ENCODE measurements at places on chromosomes 12 and 14. TPM values are rescaled to one million over a fixed set of nuclear protein-coding genes. Genes with fewer than 3 reads are reported as not detected.

The VRTN gene
- polyA plus RNA-seq = not detected

The BLTP3B gene
- 23.7 TPM for polyA plus RNA-seq

The SALL2 gene
- polyA plus RNA-seq = 65.4 TPM

The PRH1 gene
- 15.9 TPM for polyA plus RNA-seq

The TC2N gene
- polyA plus RNA-seq = 10.5 TPM

The MYF5 gene
- polyA plus RNA-seq = 0.14 TPM

The FRMD6 gene
- 17.7 TPM for polyA plus RNA-seq

- no peak for DNase-seq
These were observed 76.5 kb downstream of the SPRING1 start for GRCh38 chr12:116661341-116661740.

DNA sequence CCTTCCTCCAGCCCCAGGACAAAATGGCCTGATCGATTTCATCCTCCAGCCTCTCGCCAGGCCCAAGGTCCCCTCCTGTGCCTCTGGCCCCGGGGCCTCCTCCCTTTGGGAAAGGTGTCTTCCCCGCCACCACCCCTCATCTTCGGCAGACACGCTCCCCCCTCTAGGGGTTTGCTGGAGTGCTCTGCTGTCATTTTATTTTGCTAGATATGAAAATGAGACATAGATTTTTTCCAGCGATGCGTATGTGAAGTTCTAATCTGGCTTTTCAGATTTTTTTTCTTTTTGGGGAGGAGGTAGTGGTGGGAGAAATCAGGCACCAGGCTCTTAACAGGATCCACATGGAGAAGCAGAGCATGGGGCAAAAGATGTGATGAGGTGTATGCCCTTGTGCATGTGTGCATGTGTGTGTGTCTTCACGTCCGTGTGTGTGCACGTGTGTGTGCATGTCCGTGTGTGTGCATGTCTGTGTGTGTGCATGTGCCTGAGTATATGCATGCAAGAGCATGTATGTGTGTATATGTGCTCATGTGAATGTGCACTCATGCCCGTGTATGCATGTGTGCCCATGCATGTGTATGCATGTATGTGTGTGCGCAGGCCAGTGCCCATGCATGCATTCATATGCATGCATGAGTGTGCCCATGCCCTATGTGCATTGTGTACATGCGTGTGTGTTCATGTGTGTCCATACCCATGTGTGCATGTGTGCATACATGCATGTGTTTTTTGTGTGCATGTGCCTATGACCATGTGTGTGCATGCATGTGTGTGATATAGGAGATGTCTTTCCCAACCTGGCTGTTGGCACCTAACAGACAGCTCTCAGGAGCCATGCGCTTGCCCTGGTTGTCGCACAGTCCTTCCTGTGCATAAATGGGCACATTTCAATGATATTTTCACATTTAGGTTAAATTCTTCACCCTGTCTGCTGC, 203.0 kb downstream of the RBM19 start:
- DNase-seq = no peak

GRCh38 chr14:21498540-21499526, 12.3 kb downstream of the METTL3 start:
- DNase-seq = peak; percentile 50

GRCh38 chr14:30223966-30224365, 296.3 kb upstream of the PRKD1 start:
- no peak for DNase-seq

DNA sequence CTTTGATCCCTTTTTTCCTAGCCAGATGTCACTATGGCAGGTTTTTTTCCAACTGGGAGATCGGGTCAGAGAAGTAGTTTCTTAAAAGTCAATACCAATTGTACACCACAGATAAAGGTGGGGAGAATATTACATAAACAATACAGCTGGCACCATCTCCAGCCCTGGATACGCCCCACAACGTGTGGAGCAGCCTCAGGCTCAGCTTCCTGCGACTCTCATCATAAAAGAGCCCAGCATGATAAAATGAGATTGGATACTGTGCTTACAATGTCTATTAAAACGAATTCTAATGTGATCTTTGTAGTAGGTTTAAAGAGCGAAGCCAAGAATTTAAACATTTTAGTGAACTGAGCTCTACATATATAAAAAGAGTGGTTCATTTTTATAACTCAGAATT, 21.5 kb downstream of the EFCAB11 start:
- DNase-seq = no peak

GRCh38 chr12:16573398-16574077, 32.4 kb downstream of the LMO3 start:
- no peak for DNase-seq

- no peak for DNase-seq
These were observed 229.8 kb downstream of the ALX1 start for GRCh38 chr12:85509857-85510256.

GRCh38 chr14:67733616-67734015, 31.9 kb downstream of the RDH12 start:
- no peak for DNase-seq

DNA sequence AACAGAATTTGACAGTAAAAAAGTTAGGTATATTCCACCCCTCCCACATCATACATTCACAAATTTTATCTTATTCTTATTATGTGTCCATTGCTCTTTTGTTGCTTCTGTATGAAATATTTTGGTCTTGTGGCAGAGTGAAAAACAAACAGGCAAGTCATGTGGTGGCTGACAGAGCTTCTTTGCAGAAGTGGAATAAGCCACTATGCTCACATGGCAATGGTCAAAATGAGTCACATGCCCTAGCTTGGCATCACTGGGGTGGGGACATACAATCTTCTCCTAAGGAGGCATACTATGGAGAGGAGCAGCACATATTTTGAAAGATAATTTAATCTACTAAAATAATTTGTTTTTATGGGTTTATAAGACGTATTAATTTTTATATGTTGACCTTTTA, 27.7 kb upstream of the CMA1 start:
- no peak for DNase-seq

GRCh38 chr14:54348923-54349620, 47.7 kb upstream of the CDKN3 start:
- no peak for DNase-seq

DNA sequence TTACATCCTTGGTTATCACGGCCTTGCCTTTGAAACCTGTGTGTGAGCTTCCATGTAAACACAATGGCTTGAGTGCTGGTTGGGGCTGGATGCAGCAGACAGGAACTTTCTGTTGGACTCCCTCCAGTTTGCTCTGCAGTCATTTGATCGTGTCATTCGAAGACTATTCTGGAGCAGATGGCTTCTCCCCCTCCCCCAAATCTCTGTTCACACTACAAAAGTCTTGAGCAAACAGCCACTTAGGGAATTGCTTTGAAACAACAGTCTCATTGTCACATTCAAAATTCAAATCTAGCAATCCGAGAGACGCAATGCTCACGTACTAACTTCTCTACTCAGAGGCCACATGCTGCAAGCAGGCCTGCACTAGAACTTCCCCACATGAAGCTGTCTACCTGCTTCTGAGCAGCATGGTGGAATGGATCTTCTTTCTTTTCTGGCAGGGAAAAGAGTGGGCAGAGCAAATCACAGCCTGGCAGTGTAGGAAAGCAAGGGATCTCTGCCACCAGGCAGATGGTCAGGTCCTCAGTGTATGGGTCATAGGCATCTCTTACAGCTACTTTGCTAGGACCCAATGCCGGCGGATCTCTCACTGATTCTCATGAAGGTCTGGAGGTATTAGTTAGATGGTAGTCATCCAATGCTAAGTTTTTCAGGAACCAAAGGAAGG, 214.2 kb downstream of the PPM1H start:
- no peak for DNase-seq

DNA sequence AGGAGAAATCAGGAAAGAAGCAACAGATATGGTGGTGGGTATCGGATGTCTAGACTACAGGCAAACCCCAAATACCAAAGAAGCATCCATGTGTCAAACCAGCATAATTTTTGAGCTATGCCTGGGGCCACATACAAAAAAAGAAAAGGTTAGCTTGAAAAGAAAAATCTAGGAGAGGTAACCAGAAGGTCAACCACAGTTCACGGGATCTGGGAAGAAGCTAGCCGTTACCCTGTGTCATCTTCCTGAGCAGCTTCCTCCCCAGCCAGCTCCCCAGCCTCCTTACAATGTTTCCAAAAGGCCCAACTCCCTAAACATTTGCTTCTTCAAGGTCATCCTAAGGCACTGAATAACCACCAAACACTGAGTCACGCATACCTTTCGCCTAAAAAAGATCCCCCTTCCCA, 3.1 kb downstream of the SINHCAF start:
- no peak for DNase-seq

DNA sequence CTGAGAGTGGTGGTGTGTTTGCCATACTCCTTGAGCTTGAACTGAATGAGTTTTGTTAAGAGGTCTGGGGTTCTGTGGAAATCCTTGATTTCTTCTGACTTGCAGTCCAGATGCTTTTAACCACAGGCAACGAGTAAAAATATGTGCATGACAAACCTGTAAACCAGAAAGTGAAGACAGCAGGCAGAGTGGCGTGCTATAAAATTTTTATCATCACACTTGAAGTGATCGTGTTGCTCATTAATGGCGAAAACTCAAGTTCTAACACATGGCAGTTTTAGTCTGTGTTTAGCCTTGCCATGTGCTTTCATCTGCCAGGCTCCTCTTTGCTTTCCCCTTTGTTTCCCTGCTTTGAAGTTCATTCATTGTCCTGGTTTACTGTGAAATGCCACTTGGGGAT, 28.0 kb downstream of the TXNRD1 start:
- DNase-seq = no peak

DNA sequence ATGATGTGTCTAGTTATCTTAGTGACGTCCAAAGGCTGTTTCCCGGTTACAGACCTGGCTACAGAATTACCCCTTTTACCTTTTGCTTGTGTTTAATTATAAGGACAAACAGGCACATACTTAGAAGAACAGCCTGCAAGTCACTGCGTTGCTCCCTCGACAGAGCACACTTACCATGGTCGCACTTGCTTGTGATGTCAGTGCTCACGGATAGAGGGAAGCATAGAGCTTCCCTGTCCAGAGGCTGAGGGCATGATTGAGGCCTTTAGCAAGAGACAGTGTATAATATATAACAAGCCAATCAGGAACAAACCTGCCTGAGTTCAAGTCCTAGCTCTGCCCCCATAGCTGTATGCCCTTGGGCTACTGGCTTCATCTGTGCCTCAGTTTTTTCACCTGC, 73.2 kb upstream of the SCN8A start:
- DNase-seq = no peak

DNA sequence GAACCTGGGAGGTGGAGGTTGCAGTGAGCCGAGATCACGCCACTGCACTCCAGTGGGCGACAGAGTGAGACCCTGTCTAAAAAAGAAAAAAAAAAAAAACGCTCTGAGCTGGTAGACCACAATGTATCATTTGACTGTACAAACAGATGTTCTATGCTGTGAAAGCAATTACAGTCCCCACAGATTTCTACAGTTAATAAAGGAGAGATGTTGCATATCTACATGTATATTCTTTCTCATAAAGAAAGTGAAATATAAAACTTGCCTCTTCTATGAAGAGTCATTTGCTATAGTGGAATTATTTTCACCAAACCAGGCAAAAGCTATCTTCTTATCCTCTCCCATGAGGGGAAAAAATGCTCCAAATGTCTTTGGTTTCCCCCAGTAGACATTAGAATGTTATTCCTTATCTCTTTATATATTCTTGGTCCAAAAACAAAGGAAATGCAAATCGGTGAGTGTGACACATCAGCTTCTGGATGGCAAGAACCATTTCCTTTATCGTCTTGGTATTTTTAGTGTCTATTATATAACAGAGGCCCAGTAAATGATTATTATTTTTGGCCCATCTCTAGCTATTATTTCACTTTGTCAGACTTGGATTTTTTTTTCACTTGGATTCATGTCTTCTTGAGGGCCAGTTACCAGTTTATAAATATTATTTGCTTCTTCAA, 230.4 kb downstream of the SSPN start:
- no peak for DNase-seq

DNA sequence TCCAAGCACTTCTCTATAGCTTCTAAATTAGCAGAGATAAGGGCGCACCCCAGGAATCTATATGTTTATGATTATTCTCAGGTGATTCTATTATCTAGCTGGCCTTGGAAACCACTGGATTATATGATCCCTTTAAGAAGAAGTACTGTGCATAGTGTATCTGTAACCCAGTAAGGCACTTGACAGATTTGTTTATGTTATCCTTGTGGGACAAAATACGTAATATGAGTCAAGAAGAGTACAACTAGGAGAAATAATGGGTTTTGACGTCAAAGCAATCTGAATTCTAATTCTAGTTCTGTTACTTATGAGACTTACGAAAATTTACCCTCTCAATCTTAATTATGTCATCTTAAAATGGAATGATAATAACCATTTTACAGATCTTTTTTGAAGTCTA, 259.6 kb upstream of the NAV3 start:
- DNase-seq = no peak

GRCh38 chr14:67863223-67863622, 43.6 kb downstream of the RAD51B start:
- DNase-seq = no peak
